ENCODE measurements at places on chromosomes 1 and 21.

GRCh38 chr1:202807926-202808757 lies at the start of gene KDM5B:
Gene KDM5B, minus strand, starts transcription at chr1:202808421. Its CDS starts 116 bp downstream, at chr1:202808305.
- DNase-seq, result peak; percentile 62

DNA sequence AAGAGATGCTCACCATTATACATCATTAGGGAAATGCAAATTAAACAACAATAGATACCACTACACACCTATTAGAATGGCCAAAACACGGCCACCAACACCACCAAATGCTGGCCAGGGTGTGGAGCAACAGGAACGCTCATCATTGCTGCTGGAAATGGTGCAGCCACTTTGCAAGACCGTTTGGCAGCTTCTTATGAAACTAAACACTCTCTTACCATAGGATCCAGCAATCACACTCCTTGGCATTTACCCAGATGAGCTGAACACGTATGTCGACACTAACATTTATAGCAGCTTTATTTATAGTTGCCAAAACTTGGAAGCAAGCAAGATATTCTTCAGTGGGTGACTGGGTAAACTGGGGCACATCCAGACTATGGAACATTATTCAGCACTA lies 28.9 kb upstream of the ADARB1 start:
- DNase-seq, result no peak

DNA sequence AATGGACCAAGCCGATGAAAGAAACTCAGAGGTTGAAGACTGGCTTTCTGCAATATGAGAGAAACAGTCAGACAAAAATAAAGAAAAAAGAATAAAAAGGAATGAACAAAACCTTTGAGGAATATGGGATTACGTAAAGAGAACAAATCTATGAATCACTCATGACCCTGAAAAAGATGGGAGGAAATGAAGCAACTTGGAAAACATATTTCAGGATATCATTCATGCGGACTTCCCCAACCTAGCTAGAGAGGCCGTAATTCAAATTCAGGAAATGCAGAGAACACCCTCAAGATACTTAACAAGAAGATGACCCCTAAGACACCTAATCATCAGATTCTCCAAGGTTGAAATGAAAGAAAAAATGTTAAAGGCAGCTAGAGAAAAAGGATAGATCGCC lies 705.3 kb upstream of the CHRM3 start:
- no peak for DNase-seq

DNA sequence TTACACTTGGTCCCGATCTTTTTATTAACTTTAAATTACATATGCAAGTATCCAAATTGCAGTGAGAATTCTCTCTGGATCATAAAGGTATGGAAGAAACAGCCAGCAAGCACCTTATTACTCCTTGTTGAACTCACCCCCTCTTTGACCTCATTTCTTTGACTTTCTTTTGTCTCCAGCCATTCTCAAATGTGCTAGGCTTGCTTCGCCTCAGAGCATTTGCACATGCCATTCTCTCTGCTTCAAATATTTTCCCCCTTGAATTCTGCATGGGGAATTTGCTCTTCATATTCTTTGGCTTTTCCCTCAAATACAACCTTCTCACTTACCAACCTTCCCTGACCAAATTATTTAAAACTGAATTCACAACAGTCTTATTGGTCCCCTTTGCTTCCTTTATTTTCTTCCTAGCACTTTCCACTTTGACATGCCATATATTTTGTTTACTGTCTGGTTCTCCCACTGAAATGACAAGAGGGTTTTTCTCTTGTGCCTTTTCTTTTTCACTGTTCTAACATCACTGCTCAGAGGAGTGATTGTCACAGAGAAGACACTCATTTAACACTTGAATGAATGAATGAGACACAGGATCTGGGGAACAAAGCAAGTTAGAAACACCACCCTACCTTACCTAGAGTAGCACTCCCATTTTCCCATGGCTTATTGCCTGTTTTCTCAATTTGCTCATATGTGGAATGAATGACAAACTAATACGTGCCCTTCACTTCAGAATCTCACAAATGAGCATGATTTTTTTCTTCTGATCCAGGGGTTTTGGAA lies 1.4 kb upstream of the PGBD2 start:
- no peak for DNase-seq

DNA sequence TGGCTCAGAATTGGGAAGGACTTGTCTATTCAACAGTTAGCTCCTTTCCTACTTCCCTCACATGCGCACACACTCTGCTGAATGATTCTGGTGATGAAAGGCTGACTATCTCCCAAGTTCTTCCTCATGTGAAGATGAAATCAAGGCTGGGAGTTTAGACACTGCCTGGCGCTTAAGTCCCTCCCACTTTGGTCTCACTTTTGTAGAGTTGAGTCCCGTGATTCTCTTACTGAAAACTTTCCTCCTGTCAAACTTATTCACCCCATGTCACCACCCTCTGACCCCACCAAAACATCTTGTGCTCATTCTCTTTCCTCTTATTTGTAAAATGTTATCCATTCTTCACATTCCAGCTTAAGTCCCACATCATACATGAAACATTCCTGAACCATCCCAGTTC lies 8.4 kb upstream of the MRPS6 start:
- DNase-seq, result no peak

GRCh38 chr1:155062702-155063411 lies 683 bp upstream of the EFNA4 start:
- DNase-seq, result peak; percentile 32

GRCh38 chr1:42420911-42421585 lies 34.8 kb downstream of the ZMYND12 start:
- DNase-seq, result no peak

DNA sequence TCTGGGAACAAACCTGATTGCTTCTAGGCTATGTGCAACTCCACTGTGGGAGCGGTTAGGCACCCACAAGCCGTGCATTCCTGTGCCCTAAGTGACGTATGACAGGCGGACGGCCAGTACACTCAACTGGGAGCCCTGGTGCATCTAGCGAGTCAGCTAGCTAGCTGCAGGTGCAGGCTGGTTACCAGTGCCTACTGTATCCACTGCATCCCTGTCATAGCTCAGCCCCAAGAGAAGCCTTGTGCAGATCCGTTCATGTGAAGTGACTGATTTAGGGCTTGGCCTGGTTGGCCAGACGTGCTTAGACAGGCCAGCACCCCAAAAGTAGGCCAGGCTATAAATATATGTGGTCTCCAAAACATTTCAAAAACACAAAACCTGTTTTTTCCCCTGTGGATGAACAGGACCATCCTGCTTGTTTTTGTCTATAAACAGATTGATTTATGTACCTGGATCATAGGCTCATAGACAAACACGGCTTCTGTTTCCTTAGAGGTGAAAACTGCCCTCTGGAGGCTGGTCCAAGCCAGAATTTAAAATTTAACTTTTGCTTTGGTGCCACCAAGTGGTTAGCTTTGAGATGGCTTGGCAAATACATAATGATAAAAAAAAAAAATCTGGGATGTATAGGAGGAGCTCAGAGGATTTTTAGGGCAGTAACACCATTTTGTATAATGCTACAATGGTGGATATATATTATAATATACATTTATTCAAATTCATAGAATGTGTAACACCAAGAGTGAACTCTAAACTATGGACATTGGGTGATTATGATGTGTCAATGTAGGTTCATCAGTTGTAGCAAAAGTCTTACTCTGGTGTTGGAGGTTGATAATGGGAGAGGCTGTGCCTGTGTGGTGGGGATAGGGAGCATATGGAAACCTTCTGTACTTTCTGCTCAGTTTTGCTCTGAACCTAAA lies 68.5 kb downstream of the GIPC2 start:
- DNase-seq, result peak; percentile 93

- no peak for DNase-seq
These were observed 40.2 kb downstream of the HMCN1 start for GRCh38 chr1:185774394-185774793.

DNA sequence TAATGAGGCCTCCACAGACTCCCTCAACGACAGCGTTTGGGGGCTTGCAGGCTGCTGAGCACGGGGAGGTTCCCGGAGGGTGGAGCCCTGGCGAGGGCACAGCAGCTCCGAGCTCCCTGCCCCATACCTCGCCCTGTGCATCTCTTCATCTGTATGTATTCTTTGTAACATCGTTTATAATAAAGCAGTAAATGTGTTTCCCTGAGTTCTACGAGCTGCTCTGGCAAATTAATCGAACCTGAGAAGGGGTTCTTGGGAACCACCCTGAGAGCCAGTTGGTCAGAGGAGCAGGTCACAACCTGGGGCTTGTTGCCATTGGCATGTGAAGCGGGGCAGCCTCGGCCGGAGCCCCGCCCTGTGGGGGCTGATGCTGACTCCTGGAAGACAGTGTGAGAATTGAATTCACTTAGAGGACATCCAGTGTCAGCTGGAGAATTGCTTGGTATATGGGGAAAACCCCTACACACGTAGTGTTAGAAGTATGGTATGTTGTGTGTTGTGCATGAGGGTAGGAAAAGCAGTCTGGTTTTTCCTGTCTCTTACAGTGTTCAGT lies 11.5 kb downstream of the SLC37A1 start:
- peak; percentile 92 for DNase-seq

DNA sequence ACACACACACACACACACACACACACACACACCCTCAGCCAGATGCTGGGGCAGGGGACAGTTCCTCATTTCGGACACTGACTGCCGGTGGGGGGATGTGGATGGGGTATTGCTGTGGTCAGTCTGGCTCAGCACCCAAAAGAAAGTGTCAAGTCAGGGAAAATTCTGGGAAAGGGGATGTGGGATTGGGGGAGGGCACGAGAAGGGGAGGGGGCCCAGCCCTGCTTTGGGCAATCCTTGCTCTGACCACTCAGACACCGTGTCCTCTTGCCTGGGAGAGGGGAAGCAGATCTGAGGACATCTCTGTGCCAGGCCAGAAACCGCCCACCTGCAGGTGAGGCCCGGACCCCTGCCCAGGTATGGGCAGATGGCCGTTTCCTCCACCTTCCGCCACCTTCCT lies at the start of gene C1QC:
Gene C1QC (plus strand): TSS at position 253 of the 400 bp plus-strand sequence. CDS start 391 bp downstream, outside the sequence.
- DNase-seq, result no peak

DNA sequence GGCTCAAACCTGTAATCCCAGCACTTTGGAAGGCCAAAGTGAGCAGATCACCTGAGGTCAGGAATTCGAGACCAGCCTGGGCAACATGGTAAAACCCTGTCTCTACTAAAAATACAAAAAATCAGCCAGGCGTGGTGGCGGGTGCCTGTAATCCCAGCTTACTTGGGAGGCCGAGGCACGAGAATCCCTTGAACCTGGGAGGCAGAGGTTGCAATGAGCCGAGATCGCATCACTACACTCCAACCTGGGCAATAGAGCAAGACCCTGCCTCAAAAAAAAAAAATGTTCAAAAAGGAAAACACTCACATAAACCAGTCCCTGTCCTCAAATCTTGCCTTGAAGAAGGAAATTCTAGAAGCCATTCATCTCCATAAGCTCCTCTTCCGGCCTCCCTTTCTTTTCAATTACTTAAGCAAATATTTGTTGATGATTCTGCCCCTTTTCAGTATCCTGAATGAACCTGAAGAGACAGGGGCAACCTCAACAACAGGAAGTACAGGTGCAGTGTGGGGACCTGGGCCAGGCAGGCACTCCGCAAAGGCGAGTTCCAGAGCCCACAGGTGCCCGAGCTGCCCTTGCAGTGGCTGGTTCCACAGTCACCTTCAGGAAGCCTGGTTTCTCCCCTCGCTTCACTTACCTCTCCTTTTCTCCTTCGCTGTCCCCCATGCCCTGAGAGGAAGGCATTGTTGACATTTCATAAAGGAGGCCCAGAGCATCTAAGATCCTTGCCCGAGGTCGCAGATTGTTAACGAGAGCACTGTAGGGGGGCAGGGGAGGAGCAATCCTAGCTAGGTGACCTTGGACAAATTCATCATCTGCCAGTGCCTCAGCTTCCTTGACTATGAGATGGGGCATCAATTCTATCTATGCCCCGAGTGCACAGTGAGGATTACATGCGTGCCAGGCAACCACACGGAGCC lies 8.9 kb upstream of the LEFTY1 start:
- no peak for DNase-seq

DNA sequence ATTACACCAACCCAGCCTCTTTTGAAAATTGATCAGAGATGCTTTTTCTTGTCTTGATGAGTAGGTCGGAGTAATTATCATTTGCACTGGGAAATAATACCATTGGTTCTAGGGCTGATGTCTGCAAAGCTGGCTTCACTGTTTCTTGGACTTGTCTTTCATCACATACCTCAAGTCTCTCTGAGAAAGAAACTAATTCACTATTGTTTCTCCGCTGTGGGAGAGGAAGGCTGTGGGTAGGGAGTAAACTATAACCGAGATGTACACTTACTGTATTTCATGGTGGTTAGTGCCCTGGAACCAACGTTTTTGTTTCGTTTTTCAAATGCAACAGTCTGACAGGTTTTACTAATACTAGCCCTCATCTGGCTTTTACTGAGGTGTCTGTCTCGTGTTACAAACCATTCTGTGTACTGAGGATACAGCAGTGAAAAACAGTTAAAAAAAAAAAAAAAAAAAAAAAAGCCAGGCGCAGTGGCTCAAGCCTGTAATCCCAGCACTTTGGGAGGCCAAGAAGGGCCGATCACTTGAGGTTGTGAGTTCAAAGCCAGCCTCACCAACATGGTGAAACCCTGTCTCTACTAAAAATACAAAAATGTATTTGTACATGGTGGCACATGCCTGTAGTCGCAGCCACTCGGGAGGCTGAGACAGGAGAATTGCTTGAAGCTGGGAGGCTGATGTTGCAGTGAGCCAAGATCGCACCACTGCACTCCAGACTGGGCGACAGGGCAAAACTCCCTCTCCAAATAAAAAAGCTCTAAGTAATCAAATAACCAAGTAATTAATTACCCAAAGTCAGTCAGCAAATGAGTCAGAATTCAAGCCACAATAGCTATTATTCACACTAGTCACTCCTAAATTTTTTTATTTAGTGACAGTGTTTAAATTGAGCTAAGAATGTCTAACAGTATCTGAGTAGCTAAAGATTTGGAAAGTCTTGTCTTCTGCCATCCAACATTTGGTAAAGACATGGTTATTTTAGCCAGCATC lies 23.3 kb downstream of the TOMM20 start:
- no peak for DNase-seq

DNA sequence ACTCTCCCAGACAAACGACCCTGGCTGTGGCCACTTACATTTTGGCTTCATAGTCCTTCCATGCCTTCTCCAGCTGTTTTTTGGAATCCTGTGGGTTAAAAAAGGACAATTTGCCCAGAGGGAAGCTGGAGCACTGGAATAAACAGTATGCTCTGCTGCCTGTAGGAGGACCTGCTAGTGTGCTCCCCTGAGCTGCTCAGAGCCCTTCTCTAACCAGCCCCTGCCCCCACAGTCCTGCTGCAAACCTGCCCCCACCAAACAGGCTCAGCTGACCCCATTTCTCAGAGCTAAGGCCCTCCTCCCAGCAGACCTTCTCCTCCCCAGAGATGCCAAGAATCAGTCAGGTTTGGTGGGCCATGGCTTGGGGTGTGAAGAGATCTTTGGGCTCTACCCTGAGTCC lies 26.9 kb upstream of the TCEA3 start:
- DNase-seq, result peak; percentile 22

- no peak for DNase-seq
These were observed 17.0 kb upstream of the CD101 start for GRCh38 chr1:116984406-116985160.

DNA sequence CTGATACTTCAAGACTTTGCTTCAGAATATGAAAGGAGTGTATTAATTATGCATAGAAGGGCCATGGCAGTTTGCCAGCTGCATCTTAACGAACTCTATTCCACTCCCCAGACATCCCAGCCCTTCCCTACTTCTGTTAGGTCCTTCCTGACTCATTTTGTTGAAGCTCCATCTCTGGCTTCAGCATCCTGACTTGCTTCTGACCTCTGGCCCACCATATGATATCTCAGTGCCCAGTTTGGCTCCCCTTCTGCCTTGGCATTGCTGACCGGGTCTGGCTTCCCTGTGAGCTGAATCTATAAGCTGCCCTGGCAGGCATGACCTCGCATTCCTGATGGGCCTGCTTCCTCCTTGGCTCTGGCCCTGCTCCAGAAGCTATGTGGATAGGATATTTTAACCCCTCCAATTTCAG lies 27.6 kb upstream of the ARHGAP29 start:
- DNase-seq, result no peak

Measured in trophoblast cell (in vitro differentiated cells and primary cell).